ENCODE measurements at places on chromosomes 11 and 22.
A peak's percentile ranks its signal among the peaks of the same experiment; 100 is the strongest.

DNA sequence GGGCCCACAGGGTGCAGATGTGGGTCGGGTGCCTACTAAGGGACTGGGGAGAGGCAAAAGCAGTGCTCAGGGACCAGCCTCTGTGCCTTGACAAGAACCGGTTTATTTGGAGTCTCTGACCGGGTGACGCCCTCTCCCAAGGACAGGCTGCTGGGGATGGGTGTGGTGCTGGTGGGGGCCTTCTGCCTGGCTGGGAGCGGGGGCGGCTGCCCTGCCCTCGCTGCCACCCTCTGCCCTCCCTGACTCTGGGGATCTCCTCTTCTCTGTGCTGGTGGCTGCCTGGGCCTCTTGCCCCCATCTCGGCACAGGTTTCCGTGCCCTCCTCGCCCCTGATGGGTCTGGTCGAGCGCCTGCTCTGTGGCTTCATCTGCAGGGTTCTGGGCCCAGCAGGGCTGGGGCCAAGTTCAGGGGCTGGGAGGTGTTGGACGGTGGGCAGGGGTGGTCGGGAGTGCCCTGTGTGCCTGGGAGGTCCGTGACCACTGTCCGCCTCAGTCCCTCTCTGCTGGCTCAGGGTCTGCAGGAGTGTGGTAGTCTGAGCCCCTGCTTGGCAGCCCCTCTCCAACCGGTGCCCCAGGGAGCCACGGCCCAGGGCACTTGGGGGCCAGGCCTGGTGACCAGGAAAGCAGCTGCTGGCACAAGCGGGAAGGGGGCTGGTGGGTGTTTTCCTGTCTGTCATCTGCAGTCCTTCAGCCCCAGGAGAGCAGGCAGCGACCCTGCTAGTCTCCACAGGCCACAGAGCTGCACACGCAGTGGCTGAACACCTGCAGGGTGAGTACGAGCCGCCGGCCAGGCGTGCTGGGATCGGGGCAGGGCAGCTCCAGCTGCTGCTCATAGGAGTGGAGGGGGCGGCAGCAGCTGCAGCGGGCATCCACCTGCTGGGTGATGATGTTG, 23.5 kb downstream of the MUC6 start:
- H3K27ac ChIP-seq: no peak overlapping the region
- no peaks in the 10 kb centered on the region for H3K27me3 ChIP-seq
- H3K4me1 ChIP-seq: peaks cover 22% of the 10 kb centered on the region
- no peak overlapping the region for H3K4me3 ChIP-seq
- no peak for DNase-seq
- H3K36me3 ChIP-seq: peaks cover 50% of the 10 kb centered on the region

DNA sequence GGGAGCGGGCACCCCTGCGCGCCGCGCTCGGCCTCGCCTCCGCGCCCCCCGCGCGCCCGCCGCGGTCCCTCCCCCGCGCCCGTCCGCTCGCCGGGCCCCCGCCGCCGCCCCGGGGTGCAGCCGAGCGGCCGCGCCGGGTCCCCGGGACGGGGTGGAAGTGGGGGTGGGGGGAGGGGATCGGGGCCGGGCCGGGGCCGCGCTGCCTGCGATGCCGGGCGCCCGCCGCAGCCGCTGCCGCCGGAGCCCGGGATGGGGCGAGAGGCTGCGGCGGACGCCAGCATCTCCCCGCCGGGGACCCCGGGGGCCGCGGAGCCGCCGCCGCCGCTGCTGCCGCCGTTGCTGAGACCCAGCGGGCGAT, 365 bp downstream of the MGAT3 start:
- DNase-seq: no peak
- peaks cover 33% of the 10 kb centered on the region for H3K27me3 ChIP-seq
- H3K27ac ChIP-seq: no peak overlapping the region
- peaks cover 23% of the 10 kb centered on the region for H3K36me3 ChIP-seq
- peaks cover 26% of the 10 kb centered on the region for H3K4me1 ChIP-seq
- H3K4me3 ChIP-seq: no peak overlapping the region

DNA sequence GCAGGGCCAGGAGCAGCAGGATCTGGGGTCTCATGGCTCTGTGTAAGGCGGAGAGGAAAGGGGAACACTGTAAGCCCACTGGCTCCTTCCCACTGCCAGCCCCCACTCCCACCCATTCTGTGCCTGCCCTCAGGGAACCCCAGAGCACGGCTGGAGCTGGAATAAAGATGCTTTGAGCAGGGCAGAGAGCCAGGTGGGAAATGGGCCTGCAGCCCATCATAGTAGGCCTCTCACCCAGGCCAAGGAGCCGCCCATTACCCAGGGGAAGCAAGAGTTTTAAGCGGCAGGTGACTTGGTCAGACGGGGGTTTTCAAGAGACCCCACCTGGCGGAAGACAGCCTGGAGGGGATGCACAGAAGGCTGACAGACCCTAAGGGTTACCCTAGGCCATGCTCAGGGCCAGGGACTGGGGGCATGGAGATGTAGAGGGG, 4.6 kb downstream of the LRRC32 start:
- DNase-seq: no peak
- H3K4me1 ChIP-seq: peaks cover 60% of the 10 kb centered on the region
- peak overlapping the region; percentile 87 for H3K4me3 ChIP-seq
- H3K27ac ChIP-seq: peak overlapping the region; percentile 84
- H3K36me3 ChIP-seq: peaks cover 91% of the 10 kb centered on the region

GRCh38 chr22:44505796-44506354, 7.8 kb upstream of the RTL6 start:
- DNase-seq: no peak
- H3K27ac ChIP-seq: no peak overlapping the region
- H3K4me1 ChIP-seq: no peaks in the 10 kb centered on the region
- peaks cover 58% of the 10 kb centered on the region for H3K27me3 ChIP-seq

- no peaks in the 10 kb centered on the region for H3K4me1 ChIP-seq
- no peak overlapping the region for H3K27ac ChIP-seq
- H3K27me3 ChIP-seq: no peaks in the 10 kb centered on the region
Observed at GRCh38 chr11:65321828-65322485, 7.3 kb downstream of the CDC42EP2 start.
